ENCODE measurements at places on chromosomes 2 and 18.

DNA sequence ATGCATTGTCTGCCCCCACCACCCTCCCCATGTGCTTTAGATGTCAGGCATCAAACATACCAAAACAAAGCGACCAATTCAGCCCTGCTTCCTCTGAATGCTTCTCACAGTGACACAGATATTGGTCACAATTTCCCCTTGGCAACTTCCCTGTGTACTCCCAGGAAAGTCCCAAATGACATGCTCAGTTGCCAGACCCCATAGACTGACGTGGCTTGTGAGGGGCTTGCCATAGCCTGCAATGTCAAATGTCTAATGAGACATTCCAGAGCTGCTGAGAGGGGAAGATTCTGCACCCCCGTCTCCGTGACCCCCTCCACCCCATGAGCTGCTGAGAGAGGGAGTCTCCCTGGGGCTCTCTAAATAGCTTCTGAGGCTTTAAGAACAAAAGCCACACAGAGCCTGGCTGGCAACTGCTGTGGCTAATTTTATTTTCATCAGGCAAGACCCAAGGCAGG lies 47.3 kb downstream of the RFTN2 start:
- DNase-seq = no peak

DNA sequence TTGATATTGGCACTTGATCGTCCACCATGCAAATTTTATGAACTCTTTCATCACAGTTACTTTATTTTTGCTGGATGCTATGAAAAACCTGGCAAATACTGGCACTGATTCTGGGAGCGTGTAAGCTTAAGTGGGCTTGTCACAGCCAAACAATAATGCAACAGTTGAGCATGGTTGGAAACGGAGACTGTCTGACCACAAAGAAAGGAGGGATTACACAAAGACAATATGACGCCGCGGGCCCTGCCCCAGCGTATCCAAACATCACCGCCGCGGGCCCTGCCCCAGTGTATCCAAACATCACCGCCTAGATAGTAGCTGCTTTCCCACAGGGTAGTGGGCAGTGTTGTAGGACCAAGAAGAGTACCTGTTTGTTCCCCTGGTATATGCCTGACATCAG lies 135.9 kb downstream of the PRPF40A start:
- DNase-seq = no peak

GRCh38 chr2:16584824-16585540 lies 80.7 kb downstream of the CYRIA start:
- DNase-seq = no peak

- peak; percentile 70 for DNase-seq
Observed at GRCh38 chr2:75627902-75628504, 18.6 kb upstream of the MRPL19 start.

DNA sequence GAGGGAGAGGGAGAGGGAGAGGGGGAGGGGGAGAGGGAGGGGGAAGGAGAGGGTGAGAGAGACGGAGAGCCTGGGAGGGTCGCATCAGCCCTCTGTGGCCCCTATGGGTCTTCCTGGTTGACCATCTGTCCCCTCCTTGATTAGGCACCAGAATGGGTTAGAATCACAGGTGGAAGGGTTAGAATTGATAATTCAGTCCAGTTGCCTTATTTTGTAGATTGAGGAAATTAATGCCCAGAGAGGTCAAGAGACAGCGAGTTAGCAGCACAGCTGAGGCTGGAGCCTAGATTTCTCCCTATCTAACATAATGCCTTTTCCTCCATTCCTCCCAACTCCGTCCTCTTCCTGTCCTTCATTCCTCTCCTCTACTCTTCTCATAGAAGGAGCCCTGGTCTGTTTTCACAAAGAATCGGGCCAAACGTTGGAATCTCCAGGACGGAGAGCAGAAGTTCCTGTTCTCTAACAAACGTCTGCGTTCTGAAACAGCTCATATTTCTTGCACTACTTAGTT lies 338 bp upstream of the THUMPD2 start:
- no peak for DNase-seq

- DNase-seq = no peak
Observed at GRCh38 chr2:1952582-1952981, 208.3 kb upstream of the PXDN start.
